ENCODE measurements at places on chromosomes 16 and 17.
A peak's percentile ranks its signal among the peaks of the same experiment; 100 is the strongest.

DNA sequence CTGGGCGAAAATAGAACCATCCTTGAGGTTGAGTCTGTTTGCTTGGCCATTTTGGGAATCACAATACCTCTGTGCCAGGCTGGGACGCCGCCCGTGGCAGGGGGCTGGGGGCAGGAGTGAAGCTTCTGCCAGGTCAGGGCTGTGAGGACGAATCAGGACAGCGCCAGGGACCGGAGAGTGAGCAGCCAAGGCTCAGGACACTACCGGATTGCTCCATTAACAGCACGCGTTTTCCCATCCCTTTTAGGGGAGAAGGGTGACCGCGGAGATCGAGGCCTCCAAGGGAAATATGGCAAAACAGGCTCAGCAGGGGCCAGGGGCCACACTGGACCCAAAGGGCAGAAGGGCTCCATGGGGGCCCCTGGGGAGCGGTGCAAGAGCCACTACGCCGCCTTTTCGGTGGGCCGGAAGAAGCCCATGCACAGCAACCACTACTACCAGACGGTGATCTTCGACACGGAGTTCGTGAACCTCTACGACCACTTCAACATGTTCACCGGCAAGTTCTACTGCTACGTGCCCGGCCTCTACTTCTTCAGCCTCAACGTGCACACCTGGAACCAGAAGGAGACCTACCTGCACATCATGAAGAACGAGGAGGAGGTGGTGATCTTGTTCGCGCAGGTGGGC is 23.4 kb downstream of the C1QTNF1 start:
- DNase-seq = no peak

DNA sequence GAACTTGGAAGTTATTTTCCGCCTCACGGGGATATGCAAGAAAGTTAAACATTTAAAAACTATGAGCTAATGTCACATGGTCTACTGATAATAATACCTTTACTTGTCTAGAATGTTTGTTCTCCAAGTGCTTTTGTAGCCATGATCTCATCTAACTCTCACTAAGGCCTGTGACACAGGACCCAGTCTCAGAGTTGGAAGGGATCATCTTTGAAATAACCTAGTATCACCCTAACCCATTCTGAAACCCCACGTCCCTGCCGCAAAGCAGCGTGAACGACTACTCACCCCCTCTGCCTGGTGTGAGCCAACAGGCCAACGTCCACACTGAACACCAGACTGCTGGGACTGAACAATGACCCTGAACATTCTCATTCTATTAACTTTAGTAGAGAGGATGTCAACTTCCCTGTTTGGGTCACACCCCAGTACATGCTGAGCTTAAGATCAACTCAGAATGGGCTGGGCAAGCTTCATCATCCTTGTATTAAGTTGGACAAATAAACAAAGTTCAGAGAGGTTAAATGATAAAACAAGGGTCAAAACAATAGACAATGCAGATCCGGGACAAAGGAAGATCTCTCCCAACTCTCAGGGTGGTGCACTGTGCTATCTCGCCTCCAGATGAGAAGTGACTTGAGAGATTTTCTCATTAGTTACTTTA is 54.8 kb upstream of the BCAR1 start:
- no peak for DNase-seq

GRCh38 chr17:81203136-81203535 is 19.6 kb downstream of the CEP131 start:
- DNase-seq = no peak

DNA sequence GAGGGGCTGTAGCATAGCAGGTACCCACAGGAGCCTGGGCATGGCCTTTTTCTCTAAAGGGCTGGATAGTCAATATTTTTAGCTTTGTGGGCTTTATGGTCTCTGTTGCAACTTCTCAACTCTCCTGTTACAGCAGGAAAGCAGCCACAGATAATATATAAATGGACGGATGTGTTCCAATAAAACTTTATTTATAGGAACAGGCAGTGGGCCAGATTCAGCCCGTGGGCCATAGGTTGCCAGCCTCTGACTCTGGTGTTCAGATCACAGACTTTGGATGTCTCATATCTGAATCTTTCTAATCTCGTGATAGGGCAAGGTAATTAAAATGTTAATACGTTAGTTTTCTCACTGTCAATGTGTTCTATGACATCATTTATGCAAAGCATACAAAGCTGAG is 136.4 kb downstream of the WWOX start:
- no peak for DNase-seq

- DNase-seq = no peak
Measured at GRCh38 chr17:6800422-6801027, 24.5 kb downstream of the FBXO39 start.

GRCh38 chr16:84555418-84556196 is 51.1 kb upstream of the MEAK7 start:
- DNase-seq = no peak

GRCh38 chr16:27384425-27384824 is 17.5 kb upstream of the IL21R start:
- no peak for DNase-seq

DNA sequence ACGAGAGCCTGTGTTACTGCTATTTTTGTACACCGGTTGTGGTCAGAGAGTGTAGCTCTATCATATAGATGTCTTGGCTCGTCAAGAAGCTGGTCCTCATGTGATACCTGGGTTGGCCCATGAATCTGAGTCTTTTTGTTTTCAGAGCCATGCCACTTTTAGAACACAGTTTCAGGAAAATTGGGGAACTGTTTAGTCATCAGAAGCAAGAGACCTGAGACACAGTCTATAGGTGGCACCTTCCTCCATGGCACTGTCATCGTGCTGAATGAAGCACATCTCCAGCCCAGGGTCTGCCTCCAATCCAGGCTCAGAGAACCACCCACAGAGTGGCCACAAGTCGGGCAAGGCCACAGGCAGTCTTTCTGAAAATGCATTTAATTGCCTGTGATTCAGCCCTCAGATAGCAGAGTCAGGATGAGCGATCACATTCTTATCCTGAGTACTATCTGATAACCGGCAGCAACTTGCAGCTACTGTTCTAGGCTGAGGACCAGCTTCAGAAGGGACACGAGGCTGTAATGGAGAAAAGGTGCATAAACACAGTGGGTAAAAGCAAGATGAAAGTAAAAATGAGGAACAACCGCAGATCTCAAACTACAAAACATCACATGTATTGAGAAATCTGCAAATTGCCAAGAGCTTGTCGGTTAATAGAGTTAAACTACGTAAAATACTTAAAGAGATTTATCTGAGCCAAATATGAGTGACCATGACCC is 14.2 kb upstream of the HAPSTR1 start:
- DNase-seq = no peak

DNA sequence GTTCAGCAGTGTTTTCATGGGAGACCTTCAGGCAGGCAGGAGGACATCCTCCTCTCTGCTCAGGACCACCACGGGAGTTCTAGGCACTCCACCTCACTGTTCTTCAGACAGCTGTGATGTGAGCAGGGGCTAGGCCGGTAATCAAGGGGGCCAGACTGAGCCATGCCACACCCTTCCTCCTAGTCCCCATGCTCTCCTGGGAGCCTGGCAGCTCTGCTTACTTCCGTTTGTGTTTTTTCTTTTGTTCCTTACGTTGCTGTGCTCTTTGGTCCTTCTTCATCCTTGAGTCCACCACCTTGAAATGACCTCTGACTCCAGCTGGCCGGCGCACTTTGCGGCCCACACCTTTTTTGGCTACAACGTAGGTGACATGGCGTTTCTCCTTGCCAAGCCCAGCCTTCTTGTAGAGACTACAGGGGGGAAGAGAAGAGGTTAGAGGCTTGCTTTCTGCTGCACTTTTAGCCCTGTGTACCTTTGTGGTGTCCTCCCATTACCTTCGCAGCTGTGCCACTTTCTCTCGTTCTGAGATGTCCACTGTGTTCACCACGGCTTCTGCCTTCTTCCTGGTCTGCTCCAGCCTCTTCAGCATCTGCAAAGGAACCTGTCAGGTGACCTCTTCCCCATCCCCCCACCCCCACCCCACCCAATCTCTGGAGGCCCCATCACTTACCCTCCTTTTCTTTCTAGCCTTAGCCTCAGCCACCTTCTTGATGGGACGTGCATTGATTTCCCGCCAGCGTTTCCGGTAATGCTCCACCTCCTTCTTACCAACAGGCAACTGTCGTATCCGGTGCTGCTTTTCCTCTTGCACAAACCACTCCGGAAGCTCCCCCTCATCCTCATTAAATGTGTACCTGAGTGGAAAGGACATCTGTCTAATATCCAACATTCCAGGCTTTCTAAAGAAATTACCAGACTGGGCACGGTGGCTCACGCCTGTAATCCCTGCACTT is 7.4 kb upstream of the PSMC5 start:
- no peak for DNase-seq

- no peak for DNase-seq
Measured at GRCh38 chr16:50797456-50797855, 55.6 kb downstream of the CYLD start.

DNA sequence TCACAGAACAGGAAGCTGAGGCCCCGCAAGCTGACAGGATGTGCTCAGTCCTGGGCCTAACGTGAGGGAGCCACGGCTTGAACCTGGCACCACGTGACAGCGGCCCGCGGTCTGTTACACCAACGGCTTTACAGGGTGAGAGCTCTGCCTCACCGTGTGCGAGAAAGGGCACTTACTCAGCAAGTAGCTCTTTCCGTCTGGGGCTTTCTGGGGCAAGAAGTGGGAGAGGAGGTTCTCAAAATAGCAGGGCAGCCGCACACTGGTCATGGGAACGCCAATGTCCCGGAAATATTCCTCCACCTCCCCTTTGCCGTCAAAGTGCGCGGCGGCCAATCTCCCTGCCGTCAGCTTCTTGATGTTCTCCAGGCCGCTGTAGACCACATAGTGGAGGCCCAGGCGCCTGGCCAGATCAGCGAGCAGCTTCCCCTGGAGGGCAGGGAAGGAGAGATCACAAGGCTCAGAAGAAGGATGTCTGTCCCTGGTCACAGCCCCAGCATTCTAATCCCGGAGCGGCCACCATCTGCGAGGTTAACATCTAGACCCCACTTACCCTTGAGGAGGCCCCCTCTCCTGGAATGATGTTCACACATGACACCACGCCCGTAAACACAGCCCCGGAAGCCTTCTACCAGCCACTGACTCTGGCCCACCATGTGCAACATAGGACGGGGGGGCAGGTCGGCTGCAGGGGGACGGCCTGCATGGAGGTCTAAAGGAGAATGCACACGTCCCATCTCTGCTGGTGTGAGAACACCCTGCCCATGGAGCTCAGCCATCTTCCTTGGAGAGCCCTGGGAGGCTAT is 8.2 kb downstream of the NMRAL1 start:
- peak; percentile 79 for DNase-seq

GRCh38 chr16:4321286-4322120 is 5.6 kb downstream of the GLIS2 start:
- no peak for DNase-seq

DNA sequence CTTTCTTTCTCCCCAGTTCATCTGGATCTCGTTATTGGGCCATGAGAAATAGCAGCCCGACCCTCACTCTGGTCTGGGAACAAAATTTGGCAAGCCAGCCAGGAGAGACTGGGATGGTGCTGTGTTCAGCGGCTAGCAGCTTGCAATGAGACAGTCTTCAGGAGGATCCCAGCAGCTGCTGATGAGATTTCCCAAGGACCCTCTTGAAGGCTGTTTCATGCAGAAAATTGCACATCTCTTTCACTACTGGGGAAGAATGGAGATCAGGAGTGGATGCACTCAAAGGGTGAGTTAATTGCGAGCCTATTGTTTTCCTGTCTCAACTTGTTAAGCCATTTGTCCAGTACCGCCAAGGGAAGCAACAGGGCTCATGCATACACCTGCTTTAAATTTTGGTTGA is 5.5 kb upstream of the COIL start:
- DNase-seq = no peak

- DNase-seq = no peak
Measured at GRCh38 chr16:85313526-85314301, 201.4 kb upstream of the CIBAR2 start.

GRCh38 chr16:30724641-30725417 is 23.4 kb upstream of the PHKG2 start:
- no peak for DNase-seq

DNA sequence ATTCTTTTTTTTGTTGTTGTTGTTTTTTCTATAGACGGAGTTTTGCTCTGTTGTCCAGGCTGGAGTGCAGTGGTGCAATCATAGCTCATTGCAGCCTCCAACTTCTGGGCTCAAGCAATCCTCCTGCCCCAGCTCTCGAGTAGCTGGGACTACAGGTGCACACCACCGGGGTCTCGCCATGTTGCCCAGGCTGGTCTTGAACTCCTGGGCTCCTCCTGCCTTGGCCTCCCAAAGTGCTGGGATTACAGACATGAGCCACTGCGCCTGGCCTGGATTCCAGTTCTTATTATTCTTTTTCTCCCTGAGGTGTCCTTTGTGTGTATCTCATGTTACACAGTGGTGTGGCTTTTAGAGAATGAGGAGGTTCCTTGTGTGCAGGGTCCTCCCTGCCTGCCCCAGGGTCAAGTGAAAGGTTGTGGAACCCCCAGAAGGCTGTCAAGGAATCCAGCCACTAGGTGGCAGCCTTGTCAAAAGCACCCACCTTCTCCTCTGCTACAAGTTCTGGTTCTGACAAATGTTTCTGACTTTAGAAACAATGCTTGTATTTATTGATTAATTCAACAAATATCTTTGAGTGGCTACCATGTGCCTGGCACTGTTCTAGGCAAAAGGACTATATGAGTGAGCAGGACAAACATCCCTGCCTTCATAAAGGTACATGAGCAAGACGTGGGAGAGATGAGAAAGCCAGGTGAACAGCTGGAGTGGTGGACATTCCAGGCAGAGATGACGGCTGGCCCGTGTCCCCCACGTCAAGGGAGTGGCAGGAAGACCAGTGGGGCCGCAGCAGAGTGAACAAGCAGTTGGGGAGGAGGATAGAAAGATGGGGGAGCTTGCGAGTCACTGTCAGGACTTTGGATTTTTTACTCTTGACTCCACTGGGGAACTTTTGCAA is 112.4 kb downstream of the SPECC1 start:
- peak; percentile 65 for DNase-seq

DNA sequence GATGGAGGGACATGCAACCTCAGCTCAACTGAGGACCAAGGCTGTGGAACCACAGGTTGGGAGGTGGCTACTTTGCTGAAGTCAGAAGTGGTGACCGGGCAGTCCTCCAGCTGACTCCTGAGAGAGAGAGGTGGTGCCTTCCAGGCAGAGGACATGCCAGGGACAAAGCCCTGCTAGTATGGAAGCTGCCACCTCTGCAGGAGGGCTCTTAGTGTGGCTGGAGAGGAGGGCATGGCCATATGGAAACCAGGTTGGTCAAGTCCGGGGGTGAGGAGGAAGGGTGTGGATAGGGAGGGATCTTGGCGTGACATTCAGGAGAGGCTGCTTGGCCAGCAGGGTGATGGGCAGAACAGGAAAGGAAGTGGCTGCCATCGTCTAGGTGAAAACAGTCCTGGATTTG is 5.7 kb downstream of the C16orf86 start:
- no peak for DNase-seq

- DNase-seq = no peak
Measured at GRCh38 chr17:80949451-80950421, 41.9 kb upstream of the CHMP6 start.

DNA sequence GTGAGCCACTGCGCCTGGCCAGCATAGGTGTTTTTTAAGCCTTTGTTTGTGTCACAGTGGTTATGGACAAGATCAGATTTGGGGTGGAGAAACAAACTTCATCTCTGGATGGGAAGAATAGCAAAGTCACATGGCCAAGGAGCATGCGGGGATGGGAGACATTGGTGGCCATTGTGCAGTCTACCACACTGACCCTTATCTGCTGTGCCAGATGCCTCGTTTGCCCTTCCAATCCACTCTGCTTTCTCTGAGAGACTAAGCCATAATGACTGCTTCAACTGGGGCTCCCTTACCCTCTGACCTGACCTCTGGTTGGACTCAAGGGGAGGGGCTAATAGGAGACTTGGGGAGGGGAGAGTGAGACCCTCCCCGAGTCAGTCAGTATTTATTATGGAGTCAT is 166.8 kb downstream of the PRKCB start:
- DNase-seq = no peak

- no peak for DNase-seq
Measured at GRCh38 chr17:76682296-76682695, 28.5 kb downstream of the MXRA7 start.

- DNase-seq = no peak
Measured at GRCh38 chr17:1588821-1589585, 26.4 kb upstream of the PITPNA start.

Data from CD4-positive, alpha-beta T cell treated with Interleukin-2 at 100 ng/mL for 4 hours (primary cell).